ENCODE measurements at places on chromosomes 6 and 20. TPM values are rescaled to one million over a fixed set of nuclear protein-coding genes. Genes with fewer than 3 reads are reported as not detected.

Gene BPIFA2
- total RNA-seq, result not detected

Gene APOBEC2
- total RNA-seq, result not detected

Gene BTBD9
- total RNA-seq, result 7.3 TPM

Gene BPIFB2
- total RNA-seq, result not detected

Gene DUSP15
- not detected for total RNA-seq

Gene MAFB
- total RNA-seq, result 0.63 TPM

Gene PRDM1
- 0.94 TPM for total RNA-seq

Gene LTA
- total RNA-seq, result not detected

Gene SYNGAP1
- total RNA-seq, result 1.6 TPM

Gene TAF8
- total RNA-seq, result 20.6 TPM

Gene EPHA7
- total RNA-seq, result 0.09 TPM

Gene FBXO30
- total RNA-seq, result 14.0 TPM

Gene HCK
- not detected for total RNA-seq

Gene TLDC2
- not detected for total RNA-seq

Gene C6orf141
- total RNA-seq, result 11.3 TPM

Gene KIF6
- total RNA-seq, result not detected

Gene F13A1
- total RNA-seq, result not detected

Gene GGTLC1
- not detected for total RNA-seq

Gene RIMS4
- not detected for total RNA-seq

Gene POM121L2
- not detected for total RNA-seq

Gene C20orf141
- not detected for total RNA-seq

Gene ZBTB9
- 5.9 TPM for total RNA-seq

Gene ANGPT4
- not detected for total RNA-seq

Gene FAM210B
- 39.9 TPM for total RNA-seq

Gene MUC21
- not detected for total RNA-seq

Gene B3GALT4
- total RNA-seq, result 2.1 TPM

Gene SASH1
- 79.2 TPM for total RNA-seq

Gene HEY2
- 1.1 TPM for total RNA-seq

Gene CST8
- not detected for total RNA-seq

Gene PPIL1
- total RNA-seq, result 28.0 TPM

Gene SIM1
- under 0.01 TPM for total RNA-seq

Gene SCUBE3
- total RNA-seq, result 0.75 TPM

Gene PRELID3B
- 88.4 TPM for total RNA-seq

Gene TMEM217
- 8.6 TPM for total RNA-seq

Gene CLIC1
- 927 TPM for total RNA-seq

Gene SMLR1
- total RNA-seq, result not detected

Gene C6orf118
- not detected for total RNA-seq

Gene LAMP5
- not detected for total RNA-seq

Gene TRIM40
- total RNA-seq, result not detected

Gene RUNX2
- total RNA-seq, result not detected

Gene OR2J3
- not detected for total RNA-seq

Gene SCRT2
- total RNA-seq, result not detected

Gene MUC22
- not detected for total RNA-seq

Gene CNPY3
- 20.7 TPM for total RNA-seq

Gene GTSF1L
- not detected for total RNA-seq

Gene ULBP1
- 0.09 TPM for total RNA-seq

Gene DEFB124
- not detected for total RNA-seq

All from endothelial cell of coronary artery (primary cell).